ENCODE measurements at places on chromosomes 5 and 9. TPM values are rescaled to one million over a fixed set of nuclear protein-coding genes. Genes with fewer than 3 reads are reported as not detected.

HNRNPH1 gene
- total RNA-seq: 746 TPM

GRCh38 chr9:70159630-70160029 lies 99.1 kb upstream of the SMC5 start:
- peak; percentile 54 for DNase-seq

DNA sequence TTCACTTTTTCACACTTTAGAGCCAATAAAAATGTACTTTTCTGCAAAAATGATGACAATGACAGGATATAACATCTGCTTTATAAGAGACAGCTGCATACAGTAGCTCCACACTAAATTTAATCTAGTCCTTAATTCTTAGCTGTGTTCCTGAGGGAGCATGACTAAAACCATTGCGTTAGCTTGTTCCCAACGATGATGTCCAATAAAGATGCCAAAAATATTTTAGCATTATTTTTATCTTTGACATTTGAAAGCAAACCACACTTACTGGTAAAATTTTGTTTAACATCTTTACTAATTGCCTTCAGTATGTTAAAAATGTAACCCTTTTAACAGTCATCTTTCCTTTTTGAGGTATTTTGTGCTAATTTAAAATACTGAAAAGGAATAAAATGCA lies 382.7 kb downstream of the CHSY3 start:
- no peak for DNase-seq

DNA sequence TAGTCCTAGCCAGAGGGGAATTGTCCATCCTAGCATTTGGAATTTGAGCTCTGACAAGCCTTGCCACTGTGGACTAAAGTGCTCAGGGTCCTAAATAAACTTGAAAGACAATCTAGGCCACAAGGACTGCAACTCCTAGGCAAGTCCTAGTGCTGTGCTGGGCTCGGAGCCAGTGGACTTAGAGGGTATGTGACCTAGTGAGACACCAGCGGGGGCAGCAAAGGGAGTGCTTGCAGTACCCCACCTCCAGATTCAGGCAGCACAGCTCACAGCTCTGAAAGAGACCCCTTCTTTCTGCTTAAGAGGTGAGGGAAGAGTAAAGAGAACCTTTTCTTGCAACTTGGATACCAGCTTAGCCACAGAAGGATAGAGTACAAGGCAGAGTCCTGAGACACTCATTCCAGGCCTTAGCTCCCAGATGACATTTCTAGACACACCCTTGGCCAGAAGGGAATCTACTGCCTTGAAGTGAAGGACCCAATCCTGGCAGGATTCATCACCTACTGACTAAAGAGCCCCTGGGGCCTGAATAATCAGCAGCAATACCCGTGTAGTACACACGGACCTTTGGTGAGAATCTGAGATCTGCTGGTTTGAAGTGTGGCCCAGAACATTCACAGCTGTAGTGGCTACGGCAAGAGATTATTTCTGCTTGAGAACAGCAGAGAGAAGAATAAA lies 164.6 kb downstream of the CCDC171 start:
- no peak for DNase-seq

PCDHA1 gene
- total RNA-seq: 0.42 TPM

GRCh38 chr5:174198541-174198940 lies 153.0 kb downstream of the NSG2 start:
- peak; percentile 27 for DNase-seq

DNA sequence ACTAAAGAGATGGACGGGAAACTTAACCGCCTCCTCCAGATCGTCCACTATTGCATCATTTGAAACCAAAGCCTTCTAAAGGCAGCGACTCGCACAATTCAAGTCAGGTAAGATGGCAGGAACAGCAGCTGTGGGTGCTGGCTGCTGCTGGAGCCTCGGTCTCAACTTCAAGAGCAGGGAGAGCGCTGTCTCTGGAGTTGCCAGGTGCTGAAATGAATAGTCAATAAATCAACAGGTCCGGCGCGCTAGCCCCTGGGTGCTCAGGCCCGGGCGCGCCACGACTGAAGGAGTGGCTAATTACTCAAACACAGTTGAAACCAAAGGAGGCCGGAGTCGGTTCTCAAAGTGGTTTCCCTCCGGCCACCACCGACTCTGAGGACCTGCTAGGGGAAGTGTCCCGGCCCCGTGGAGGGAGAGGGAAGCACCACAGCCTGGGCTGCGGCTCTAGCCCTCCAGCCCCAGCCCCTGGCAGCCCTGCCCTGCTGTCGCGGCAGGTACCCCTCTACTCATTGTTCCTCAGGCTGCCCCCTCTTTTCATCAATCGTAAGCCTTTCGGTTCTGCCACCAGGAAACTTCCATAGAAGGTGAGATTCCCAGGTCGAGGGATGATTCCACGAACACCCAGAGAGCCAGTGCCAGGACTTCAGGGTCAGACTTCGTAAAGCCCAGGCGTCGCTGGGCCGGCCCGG lies 804 bp downstream of the TTC39B start:
- peak; percentile 7 for DNase-seq

PTGES gene
- 3.9 TPM for total RNA-seq

DNA sequence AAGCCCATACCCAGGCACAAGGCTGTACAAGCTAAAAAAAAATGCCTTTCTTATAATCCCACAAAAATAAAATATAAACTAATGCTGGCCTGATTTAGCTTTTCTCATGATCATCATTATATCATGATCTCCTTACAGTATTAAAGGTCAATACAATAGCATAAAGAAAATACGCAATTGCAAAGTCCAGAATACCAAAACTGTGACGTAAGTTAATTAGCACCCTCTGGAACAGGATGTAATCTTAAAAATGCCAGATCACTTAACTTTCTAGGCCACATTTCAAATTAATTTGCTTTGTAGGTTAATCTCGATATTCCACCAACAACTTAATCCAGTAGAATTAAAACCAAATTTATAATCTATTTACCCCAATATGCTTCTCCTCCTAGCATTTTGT lies 444.2 kb upstream of the CYLC2 start:
- no peak for DNase-seq

C5 gene
- 0.45 TPM for total RNA-seq

LHX3 gene
- total RNA-seq: not detected

OR2V1 gene
- not detected for total RNA-seq

- peak; percentile 31 for DNase-seq
These were observed 68.8 kb upstream of the PPP2R2B start for GRCh38 chr5:146947181-146947941.

DNA sequence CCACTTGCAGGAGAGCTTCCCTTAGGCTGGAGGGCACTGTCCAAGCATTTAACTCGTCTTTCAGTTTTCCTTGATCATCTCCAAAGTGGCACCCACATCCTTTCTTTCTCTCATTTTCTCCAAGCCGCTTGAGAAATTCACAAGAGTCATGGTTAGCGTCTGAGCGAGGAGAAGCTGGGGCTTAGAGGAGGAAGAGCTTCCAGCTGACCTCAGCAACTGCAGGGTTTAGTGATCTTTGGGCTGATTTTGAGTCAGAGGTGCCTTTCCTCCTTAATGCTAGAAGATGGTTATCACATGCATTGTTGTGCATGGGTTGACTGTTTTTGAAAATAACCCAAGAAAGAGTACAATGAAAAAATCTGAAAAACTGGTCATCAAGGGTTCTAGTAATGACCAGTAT lies 134.7 kb downstream of the GADD45G start:
- DNase-seq: no peak

CCDC180 gene
- 1.3 TPM for total RNA-seq

GRIN3A gene
- not detected for total RNA-seq

GRCh38 chr5:10789021-10789420 lies 28.0 kb upstream of the DAP start:
- DNase-seq: peak; percentile 23

MBLAC2 gene
- total RNA-seq: 4.1 TPM

- no peak for DNase-seq
These were observed 11.9 kb upstream of the MELK start for GRCh38 chr9:36560771-36561170.

C9orf43 gene
- 0.54 TPM for total RNA-seq

- DNase-seq: no peak
These were observed 61.6 kb downstream of the SEMA4D start for GRCh38 chr9:89436326-89436725.

EPB41L4A gene
- total RNA-seq: 3.4 TPM

DNA sequence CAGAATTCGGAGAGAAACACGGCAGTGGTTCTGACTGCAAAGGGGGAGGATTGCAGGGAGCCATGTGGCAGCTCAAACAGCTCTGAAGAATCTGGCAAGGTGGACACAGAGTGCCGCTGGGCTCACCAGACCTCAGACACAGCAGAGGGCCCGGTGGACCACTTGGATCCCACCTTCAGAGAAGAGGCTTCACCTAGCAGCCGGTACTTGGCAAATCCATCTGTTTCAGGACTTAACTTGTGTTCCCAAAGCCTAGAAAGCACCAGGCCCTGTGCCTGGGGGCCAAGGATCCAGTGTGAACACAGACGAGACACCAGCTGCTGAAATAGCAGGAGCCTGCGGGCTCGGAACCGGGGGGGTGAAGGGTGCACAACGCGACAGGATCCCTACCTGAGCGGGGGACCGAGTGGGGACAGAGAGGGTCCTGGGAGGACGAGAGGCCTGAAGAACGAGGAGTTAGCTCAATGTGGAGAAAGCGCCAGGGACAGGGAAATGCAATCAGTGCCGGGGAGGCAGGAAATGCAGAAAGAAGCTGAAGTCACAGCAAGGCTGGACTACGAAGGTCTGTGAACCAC lies 44.6 kb downstream of the BTNL9 start:
- no peak for DNase-seq

DNA sequence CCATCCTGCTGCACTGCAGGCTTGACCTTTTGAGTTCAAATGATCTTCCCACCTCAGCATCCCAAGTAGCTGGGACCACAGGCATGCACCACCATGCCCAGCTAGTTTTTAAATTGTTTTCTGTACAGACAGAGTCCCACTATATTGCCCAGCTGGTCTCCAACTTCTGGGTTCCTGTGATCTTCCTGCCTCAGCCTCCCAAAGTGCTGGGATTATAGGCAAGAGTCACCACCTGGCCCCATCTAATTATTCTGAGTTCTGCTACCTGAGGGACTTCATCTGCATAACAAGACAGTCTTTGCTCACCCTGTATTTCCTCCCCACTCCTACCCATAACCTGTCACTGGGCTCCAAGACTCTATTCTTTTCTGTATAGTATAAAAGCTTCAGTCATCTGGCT lies 54.6 kb upstream of the CEMIP2 start:
- no peak for DNase-seq

GRCh38 chr5:126961702-126962101 lies 68.7 kb downstream of the MARCHF3 start:
- peak; percentile 28 for DNase-seq

TTLL11 gene
- 3.5 TPM for total RNA-seq

ZSWIM6 gene
- total RNA-seq: 3.6 TPM

DNA sequence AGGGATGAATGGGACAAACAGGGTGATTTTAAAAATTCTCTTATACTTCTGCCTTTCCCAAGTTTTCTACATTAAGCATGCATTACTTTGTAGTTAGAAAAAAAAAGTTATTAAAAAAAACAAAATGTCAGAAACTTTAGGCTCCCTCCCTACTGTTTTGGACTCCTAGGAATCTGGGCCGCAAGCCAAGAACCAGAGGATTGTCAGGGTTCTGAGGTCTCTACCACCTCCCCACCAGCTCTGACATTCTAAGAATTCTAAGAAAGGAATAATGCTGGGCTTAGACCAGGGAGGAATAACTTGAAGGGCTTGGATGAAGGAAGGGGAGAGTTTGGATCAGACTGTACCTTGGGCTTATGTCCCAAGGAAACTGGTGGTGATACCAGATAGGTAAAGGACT lies 1.1 kb upstream of the ARHGEF39 start:
- DNase-seq: no peak

PCDHGB7 gene
- 0.17 TPM for total RNA-seq

NDOR1 gene
- 14.3 TPM for total RNA-seq

- DNase-seq: peak; percentile 67
These were observed 1.5 kb downstream of the GDNF start for GRCh38 chr5:37838152-37838932.

- DNase-seq: no peak
These were observed 182.2 kb upstream of the TARS1 start for GRCh38 chr5:33258553-33258952.

SLC36A3 gene
- not detected for total RNA-seq

MAMDC4 gene
- total RNA-seq: 2.1 TPM

DNA sequence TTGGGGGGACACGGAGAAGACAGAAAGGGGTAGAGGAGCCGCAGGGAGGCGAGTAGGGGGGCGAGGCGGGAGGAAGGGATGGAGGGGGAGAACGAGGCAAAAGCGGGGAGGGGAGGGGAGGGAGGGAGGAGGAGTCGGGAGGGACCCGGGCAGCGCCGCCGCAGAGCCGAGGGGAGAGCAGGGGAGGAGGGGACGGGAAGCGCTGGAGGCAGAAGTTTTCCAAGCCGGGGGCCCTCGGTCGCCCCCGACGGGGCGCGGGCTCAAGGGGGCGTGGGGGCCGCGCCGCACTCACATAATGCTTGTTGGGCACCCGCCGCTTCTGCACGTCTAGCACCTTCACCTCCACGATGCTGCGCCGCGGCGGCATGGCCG lies 353 bp downstream of the SH3PXD2B start:
- DNase-seq: peak; percentile 58

SNCB gene
- not detected for total RNA-seq

DNA sequence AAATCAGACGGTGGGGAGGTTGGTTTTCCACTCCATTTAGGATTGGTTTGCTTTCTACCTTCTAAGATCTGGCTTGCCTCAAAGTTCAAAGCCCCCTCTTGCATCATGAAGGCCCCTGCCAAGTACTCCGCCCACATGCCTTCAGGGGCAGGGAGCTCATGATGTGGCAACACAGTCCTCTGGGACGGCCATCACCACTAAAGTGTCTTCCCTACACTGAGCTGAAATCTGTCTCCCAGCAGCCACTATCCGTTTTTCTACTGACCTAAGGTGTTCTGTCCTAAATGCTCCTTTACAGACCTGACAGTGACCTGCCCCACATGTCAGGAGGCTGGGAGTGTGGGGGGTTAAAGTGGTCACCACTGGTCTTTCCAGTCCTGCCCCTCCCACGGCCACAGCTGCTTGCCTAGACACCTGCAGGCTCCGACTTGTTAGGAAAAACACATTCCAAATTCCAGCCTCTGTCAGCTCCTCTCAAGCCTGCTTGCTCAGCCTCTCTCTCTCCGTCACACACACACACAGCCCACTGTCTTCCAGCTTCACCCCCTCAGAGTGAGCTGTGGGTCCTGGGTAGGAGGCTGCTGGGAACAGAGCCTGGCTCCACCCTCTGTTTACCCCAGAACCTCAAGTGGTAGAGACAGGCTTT lies 44.9 kb downstream of the SHB start:
- peak; percentile 76 for DNase-seq
